ENCODE measurements at places on chromosomes 5 and 9.
A peak's percentile ranks its signal among the peaks of the same experiment; 100 is the strongest.

GRCh38 chr9:123046406-123047195, 13.1 kb downstream of the GPR21 start:
- DNase-seq = no peak

- DNase-seq = no peak
Observed at GRCh38 chr5:88119535-88120125, 149.0 kb downstream of the TMEM161B start.

DNA sequence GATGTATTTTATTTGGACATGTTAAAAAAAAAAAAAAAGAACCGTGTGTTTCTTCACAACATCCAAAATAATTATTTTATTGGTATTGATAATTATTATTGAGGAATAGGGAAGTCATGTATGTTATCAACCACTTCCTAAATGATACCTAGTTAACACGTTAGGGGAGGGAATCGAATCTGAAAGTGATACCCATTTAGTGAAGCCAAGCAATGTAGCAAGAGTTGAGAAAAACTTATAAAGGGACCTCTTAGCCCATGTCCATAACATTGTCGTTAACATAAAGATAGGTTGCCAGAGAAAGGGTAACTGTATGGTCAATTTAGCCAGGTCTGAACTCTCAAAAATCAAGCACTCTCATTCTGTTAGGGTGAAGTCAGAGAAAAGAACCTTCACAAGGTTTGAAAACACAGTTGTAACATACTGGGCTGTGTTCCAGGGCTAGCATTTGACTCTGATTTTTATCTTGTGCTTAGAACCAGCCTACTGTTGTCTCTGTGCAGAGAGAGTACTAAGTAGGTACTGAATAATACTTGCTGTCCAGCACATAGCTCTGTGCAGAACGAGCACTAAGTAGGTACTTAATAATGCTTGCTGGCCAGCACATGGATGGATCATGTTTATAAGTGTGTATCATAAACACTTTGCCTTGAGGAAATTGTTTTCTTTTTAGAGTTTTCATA, 60.4 kb downstream of the GHR start:
- DNase-seq = no peak

- no peak for DNase-seq
Observed at GRCh38 chr5:65296067-65296466, 185.7 kb downstream of the ADAMTS6 start.

DNA sequence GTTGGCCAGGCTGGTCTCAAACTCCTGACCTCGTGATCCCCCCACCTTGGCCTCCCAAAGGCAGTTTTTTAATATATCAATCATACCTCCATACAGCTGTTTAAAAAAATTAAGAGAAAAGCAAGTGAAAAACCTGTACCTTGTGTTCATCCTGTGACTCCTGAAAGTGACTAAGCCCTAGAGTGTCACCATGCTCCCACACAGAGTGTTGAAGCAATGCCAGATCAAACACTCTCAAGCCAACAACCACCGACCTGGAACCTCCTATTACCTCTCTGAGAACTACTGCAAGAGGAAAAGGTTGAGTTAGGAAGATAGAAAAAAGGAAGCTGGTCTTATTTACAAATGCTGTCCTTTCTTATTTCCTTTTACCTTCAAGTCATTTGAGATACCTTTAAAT, 123.5 kb downstream of the RASEF start:
- DNase-seq = no peak

DNA sequence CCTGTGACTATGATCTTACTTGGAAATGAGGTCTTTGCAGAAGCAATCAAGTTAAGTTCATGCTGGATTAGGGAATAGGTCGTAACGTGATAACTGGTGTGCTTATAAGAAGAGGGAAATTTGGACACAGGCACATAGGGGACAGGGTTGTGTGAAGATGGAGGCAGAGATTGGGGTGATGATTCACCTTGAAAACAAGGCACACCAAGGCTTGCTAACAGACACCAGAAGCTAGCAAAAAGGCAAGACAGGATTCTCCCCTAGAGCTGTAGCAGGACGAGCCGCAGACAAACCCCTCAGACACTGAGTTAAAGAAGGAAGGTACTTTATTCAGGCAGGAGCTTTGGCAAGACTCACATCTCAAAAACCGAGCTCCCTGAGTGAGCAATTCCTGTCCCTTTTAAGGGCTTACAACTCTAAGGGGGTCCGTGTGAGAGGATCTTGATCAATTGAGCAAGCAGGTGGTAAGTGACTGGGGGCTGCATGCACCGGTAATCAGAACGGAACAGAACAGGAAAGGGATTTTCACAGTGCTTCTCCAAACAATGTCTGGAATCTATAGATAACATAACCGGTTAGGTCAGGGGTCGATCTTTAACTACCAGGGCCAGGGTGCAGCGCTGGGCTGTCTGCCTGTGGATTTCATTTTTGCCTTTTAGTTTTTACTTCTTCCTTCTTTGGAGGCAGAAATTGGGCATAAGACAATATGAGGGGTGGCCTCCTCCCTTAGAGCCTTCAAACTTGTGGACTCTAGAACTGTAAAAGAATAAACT, 57.5 kb upstream of the S1PR3 start:
- no peak for DNase-seq

GRCh38 chr5:137367951-137368350, 131.2 kb downstream of the SPOCK1 start:
- no peak for DNase-seq

- no peak for DNase-seq
Observed at GRCh38 chr5:92923885-92924284, 657.1 kb downstream of the NR2F1-AS1 start.

- DNase-seq = no peak
Observed at GRCh38 chr5:72066705-72067107, 40.6 kb upstream of the MAP1B start.

DNA sequence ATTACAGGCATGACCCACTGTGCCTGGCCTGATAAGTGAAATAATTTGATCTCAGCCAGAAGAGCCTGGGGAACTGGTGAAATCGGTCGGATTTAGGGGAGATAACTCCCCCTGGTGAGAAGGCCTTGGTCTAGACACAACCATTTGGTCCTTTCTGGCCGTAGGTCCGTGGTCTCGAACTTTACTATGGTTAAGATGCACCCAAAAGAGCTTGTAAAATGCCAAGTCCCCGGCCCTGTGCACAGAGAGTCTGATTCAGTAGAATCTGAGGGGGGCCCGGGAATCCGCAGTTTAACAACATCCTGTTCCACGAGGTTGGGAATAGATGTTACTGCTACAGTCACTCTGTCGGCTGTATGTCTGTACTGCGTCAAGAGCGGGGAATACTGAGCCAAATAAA, 140.7 kb downstream of the C9orf50 start:
- DNase-seq = no peak

DNA sequence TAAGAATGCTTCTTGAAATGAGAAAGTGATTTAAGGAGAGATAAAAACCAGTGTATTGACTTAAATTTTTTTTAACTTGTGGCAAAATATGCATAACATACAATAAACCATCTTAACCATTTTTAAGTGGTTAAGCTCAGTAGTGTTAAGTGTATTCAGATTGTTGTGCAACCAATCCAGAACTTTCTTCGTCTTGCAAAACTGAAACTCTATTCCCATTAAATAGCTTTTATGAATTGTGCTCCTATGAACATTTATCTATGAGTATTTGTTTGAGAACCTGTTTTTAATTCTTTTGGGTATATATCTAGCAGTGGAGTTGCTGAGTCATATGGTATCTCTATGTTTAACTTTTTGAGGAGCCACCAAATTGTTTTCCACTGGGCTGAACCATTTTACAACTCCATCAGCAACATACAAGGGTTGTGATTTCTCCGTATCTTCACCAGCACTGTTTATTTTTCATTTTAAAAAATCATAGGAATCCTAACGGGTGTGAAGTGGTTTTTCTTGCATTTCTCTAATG, 76.6 kb upstream of the ACTBL2 start:
- DNase-seq = no peak

- DNase-seq = no peak
Observed at GRCh38 chr5:55913466-55914413, 62.6 kb downstream of the IL31RA start.

GRCh38 chr5:140573683-140574082, 9.1 kb downstream of the SLC35A4 start:
- DNase-seq = no peak

- DNase-seq = no peak
Observed at GRCh38 chr5:154324033-154324432, 121.8 kb upstream of the SAP30L start.

DNA sequence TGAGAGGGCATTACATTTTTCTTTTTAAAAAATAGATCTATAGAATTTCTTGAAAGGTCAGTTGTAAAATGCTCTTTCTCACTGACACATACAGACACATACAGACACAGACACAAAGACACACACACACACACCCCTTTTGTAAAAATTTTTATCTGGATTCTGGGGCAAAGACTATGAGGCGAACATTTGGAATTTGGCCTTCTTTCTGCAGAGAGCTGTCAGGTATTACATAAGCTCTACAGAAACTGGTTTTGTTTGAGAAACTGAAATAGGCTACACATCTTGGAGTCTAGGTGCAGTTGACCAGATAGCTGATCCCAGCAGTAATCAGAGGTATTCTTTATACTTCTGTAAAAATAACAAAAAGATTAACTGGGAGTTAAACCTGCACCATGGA, 315.9 kb upstream of the RPS23 start:
- DNase-seq = no peak

- DNase-seq = no peak
Observed at GRCh38 chr9:133461975-133462374, 2.2 kb downstream of the CACFD1 start.

DNA sequence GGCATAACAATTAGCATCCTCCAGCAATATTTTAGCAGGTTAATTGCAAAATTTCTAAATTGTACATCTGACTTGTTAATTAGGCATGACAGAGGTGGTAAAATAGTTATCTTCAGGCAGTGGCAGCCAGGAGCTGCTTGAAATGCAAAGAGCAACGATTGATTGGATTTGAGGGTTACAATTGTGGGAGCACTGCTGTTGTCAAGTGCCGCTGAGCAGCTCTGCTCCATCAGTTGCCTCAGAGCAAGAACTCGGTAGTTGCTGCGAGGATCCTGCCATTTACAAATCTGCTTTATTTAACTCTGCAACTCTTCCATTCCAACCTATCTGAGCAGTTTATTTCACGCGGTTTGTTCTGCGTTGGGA, 12.6 kb downstream of the PBX3 start:
- DNase-seq = peak; percentile 58

- no peak for DNase-seq
Observed at GRCh38 chr5:105503950-105504349, 1941.4 kb upstream of the NUDT12 start.

DNA sequence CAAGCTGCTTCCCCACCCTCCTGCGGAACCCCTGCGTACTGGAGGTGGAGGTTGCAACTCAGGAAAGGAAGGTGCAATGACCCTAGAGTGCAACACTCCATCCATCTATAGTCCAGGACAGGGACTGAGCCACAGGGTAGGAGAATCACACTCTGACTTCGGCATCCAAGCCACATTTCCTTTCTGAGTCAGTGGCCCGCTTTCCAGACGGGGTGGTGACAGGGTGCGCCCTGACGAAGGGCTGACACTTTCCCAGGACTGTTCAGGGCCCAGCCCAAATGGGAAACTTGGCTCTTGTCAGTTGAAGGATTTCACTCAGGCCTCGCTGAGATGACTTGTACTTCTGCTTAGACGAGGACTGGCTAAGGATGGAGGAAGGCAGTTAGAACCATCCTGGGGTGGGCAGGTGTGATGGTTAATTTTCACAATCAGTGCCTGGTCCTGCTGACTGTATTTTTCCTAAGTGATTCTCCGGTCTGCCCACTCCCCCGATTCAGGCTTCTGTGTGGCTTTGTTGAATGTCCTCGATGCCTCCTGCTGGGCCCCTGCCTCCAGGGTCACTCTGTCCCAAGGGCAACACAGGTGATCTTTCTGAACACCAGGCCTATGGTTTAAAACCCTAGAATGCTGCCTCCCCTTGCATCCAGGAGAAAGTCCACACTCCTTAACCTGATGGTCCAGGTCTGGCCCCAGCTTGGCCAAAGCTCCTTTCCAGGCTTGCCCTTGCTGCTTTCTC, 228.1 kb downstream of the FSTL4 start:
- no peak for DNase-seq

DNA sequence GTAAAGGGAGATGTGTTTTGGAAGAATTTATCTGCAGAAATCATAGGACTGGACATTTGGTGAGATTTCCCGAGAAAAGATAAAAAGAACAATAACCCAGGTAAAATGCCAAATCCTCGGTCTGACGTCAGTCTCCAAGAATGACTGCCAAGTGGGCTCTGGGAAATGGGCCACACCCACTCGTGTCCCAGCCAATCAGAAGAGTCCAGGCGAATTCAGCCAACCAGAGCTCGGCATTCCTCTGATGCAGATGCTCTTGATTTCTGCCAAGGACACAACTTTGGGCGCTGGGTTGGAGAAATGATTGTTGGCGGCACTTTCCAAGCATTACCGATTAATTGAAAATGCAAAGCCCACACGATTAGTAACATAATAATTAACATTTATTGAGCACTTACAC, 73.3 kb downstream of the FGF18 start:
- DNase-seq = no peak

DNA sequence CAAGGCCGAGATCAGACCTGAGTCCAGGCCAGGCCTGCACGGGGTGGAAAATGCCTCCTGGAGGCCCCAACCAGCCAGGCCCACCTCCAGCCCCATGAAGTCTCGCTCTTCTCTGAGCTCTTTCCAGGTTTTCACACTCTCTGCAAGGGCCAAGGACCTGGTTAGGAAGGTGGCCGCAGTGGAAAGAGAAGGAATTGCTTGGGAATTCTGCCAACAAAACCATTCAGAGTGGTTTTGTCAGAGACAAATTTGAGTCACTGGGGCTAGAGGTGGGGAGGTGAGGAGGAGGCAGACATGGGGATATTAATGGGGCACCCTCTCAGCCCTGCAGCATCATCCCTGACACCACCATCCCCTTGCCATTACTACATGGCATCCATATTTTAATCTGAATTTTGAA, 261.0 kb downstream of the ROR2 start:
- DNase-seq = no peak

DNA sequence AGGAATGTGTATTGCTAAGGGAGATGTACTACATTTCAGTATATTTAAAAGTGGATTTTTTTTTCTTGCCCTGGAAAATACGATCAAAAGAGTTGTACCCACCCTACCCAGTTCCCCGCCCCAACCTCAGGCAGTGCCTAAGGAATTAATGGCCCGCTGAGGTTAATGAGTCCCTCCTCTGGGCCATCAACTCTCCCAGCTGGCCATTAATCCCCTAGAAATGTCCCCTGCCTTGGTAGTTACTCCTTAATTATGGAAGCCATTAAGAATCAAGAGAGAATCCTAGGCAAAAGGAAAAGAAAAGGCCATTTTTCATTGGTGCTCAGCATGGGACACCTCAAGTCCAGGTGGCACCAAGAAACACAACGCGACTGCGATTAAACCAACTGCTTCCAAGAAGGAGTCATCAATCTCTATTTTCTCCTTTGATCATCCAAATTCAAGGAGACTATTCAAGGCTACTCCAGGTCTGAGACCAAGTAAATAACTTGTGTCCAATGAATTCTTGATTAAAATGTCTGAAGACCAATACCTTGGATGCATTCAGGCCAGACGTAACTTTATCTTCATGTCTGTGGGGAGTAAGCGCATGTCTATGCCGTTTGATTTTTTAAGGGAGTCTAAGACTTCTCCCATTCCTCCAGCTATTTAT, 1962.2 kb upstream of the WWC1 start:
- no peak for DNase-seq

- DNase-seq = no peak
Observed at GRCh38 chr9:130633336-130634190, 30.8 kb upstream of the PRDM12 start.
